NB4 (cell line): ENCODE measurements at places on chromosomes 3 and 15.
A peak's percentile ranks its signal among the peaks of the same experiment; 100 is the strongest.

- no peak for DNase-seq
Observed at GRCh38 chr3:28972921-28973320, 307.9 kb upstream of the RBMS3 start.

DNA sequence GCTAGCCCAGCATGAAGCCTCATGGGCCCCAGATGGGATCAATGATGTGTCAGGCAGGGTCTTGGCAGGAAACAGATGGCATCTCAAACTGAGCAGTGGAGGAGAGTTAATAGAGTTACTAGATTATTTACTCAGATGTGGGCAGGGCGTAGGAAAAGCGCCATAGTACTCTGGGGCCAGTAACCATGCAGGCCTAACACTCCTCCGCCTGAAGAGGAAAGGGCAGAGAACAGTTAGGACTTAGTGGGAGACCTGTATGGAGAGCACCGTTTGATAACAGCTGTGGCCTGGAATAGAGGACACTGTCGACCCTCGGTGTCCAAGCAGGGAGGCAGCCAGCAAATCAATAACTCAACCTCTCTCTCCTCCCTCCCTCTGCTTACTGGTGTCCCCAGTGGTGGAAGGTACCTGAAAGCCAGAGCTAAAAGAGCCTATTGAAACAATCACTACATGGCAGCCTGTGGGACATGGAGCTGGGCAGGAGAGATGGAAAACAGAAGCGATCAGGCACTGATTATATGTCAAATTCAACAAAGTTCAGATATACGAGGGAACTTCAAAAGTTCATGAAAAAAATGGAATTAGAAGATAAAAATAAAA is 111.4 kb upstream of the CCNL1 start:
- no peak for DNase-seq

- DNase-seq: no peak
Observed at GRCh38 chr15:56718560-56718959, 14.7 kb downstream of the ZNF280D start.

GRCh38 chr15:96333131-96334016 is 2.9 kb downstream of the NR2F2 start:
- peak; percentile 66 for DNase-seq

DNA sequence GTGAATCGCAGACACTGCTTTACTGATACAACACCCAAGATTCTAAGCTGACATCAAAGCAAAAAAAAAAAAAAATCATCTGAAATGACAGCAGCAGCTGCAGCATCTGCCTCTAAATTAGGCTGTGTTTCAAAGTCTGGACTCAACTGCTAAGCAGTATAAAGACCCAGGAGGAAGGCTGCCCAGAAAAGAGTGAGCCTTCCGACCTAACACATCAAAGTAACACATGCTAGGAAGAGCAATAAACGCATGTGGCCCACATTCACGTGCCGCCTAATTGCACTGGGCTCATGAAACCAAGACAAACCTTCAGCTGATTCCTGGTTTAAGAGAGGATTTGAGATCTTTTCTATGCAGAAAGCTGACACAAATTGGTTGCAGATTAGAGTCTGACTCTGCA is 317.1 kb downstream of the ZIC4 start:
- no peak for DNase-seq

DNA sequence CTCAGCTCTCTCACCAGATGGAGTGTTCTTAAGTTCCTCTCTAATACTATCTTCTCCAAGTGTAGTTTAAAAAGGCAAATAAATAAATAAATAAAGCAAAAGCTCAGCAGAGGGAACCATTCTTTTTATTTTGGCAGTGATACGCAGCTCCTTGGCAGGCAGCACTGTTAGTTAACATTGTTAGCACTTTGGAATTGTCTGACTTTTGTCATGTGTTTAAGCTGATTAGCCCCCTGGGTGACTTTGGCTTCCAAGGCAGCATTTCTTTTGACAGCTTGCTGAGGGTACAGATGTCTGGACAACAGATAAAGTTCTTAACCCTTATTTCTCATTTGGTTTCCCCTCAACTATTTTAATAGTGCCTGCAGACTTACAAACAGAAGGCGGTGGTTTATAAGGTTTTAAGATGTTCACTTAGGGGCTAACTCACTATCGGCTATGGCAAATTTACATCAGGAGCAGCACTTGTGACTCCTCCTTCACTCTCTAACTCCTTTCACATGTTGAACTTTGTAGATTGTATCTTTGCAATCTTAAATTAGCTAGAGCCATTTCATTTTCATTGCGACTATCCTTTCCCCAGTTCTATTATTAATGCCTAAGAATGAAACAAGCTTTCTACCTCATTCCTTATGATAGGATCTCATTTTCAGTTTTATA is 213.4 kb downstream of the ZBBX start:
- DNase-seq: no peak

DNA sequence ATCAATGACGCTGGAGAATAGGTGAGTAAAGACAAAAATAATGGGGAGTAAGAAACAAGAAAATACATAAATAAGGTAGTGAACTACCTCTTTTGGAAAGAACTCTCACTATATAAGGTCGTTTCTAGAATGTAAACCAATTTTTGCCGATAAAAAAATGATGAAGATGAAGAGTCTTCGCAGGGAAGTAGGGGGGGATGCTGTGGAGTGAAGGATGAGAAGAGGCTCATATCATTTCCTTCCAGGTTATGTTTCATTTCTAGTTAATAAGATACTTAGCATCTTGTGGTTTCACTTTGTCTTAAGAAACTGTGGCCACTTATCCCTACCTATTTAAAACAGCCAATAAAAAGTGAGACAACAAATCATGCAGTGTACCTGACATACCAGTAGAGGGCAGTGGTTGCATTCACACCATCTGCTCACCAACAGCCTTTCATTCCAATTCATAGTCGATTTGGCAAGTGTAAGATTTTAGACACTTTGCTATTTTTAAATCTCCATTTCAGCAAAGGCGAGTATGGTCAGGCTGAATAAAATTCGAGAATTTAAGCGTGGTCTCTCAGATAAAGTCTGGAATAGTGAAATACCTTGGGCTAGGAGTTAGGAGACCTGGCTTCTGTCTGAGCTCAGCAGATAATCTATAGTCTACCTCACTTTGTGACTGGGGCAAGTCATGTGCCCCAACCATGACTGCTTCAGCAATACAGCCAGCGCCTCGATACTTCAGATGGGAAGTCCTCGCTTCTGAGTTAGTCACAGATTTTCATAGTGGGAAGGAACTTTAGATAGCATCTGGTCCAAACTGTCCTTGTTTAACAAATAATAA is 28.9 kb upstream of the ICE2 start:
- peak; percentile 67 for DNase-seq

GRCh38 chr3:133828576-133829309 is 23.1 kb downstream of the SRPRB start:
- DNase-seq: no peak

DNA sequence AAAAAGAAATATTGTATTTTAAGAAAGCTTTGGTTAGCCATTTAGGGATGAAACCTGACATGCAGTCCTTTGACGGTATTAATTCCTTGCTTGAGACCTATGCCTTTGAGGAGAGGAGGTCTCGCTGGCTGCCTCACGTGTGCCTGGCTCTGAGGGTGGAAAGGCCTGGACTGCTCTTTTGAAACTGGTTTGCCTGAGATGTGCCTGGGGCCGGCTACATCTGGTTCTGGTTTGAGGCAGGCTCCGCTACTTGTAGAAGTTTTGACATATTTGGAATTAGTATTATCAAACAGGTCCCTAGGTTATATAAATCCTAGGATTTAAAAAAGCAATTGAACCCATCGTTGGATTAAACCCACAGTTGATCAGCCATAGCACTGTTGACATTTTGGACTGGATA is 6.5 kb downstream of the NISCH start:
- no peak for DNase-seq

DNA sequence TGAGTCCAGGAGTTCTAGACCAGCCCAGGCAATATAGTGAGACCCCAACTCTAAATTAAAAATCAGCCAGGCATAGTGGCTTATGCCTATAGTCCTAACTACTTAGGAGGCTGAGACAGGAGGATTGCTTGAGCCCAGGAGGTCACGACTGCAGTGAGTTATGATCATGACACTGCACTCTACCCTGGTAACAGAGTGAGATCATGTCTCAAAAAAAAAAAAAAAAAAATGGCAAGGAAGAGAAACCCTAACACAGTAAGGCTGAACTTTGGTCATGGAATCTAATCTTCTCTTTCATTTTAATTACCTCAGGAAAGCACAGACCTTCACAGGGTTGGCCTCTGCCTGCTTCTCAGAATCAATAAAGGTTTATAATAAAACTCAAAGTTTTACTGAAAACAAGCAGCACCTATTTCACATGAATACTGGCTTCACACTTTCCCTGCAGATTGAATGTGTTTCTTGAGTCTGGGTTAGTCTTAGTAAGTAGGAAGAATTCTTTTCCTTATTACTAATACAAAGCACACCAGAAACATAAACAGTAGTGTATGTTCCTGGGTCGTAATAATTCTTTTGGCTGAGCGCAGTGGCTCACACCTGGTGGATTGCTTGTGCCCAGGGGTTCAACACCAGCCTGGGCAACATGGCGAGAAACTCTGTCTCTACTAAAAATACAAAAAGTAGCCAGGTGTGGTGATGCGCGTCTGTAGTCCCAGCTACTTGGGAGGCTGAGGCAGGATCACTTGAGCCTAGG is 11.6 kb upstream of the NR2C2 start:
- no peak for DNase-seq

GRCh38 chr3:63910891-63911290 is 1.3 kb downstream of the SCAANT1 start:
- peak; percentile 30 for DNase-seq

DNA sequence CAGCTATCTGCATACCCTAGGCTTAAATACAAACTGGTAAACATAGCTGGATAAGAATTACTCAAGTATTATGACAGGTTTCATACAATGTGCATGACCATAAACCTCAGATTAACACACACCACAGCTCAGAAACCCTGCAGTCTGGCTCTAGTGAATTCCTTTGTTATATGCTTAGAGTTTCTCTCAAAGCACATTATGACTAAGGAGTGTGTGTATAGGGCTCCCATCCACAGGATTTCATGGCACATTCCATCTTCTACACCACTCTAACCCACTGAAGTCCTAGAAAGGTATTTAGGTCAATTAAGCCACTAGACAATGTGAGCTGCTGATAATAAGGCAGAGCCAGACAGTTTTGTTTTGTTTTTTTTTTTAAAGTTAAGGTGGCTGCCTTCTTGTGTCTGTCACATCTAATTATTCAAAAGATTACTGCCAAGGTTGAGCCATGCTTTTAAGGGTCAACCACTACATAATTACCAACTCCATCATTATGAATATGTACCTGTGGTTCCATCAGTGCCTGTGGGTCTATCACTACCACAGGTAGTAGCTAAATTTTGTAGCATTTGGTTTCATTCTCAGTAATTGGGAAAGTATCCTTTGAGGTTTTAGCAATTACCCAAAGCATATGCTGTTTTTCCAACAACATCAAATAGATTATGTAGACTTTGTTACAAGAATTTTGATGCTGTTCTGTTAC is 107.0 kb downstream of the ALCAM start:
- DNase-seq: peak; percentile 2

DNA sequence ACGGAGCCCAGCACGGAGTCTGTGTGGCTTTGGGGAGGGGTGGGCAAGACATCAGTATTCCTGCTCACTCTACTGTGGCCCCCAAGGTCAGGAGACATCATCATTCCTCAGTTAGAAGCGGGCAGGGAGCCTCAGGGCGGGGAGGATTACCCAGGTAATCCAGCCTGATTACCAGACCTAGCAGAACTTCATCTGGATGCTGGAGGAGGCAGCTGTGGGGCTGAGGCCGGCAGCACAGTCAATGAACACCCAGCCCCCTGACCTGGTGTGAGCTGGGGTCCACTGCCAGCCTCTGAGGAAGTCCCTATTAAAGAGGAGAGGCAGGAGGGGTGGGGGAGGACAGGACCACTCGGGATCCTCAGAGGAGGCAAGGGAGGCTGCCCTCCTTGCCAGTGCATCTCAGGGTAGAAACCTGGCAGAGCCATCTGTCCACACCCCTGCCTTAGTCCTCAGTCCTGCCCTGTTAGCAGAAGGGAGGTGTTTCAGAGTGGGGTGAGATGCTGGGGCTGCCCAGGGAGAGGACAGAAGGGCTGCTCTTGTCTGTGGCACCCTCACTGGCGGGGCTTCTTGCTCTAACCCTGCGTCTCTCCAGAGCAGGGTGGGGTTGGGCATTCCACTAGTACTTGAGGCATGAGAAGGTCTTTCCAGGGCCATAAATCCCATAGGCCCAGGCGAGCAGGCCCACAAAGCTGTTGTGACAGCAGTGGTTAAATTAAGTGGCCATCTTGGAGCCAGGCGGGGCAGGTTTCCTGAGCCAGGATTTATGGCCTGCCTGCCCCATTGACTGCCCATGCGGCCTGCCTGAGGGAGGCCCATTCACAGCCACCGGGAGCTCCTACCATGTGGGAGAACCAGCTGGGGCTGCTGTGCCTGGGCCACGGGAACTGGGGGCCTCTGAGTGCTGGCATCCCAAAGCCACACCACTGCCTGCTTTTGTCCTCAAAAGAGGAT is 82.1 kb downstream of the LINGO1 start:
- no peak for DNase-seq

DNA sequence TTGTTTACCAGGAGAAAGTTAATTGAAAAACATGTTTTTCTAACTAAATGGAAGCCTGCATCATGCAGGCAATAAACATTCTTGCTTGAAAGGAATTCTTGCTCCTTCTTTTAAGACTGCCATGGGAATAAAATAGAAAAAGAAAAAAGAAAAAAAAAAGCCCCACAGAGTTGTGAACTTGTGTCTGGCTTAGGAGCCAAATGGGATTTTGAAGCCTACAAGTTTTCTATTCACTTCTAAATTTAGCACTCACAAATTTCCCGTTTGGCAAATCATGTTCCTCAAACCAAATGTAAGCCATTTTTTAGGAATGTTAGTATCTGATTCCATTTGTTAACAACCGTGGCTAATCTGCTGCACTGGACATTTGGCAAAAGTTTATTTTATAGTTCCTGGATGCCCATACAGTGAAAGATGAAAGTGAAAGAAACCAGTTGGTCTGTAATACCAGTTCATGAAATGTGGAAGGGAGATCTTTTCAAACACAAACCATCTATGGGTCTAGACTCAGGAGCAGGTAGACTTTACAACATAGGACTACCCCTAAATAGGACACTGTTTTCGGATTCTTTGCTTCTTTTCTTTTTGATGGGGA is 133.8 kb upstream of the GMNC start:
- no peak for DNase-seq

DNA sequence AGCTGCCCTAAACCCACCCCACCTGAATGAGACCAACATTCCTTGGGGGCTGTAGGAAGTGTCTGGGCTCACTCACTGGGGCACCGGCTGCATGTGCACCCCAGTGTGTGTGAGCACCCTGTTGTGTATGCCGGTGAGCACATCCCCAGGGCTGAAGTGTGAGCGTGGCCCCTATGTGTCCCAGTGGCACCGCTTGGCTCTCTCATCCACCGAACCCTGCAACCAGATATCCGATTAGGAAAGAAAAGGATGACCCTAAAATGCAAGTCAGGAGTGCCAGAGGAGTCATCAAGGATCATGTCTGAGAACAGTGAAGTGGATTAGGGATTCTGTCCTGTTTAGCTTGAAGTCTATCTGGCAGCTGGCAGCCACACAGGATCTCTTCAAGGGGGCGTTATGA is 84.0 kb upstream of the ALDH1L1 start:
- DNase-seq: no peak
